B cell (primary cell): ENCODE measurements at places on chromosomes 1 and 21.

GRCh38 chr1:79667848-79668696, 661.5 kb upstream of the ADGRL4 start:
- peak; percentile 48 for DNase-seq

DNA sequence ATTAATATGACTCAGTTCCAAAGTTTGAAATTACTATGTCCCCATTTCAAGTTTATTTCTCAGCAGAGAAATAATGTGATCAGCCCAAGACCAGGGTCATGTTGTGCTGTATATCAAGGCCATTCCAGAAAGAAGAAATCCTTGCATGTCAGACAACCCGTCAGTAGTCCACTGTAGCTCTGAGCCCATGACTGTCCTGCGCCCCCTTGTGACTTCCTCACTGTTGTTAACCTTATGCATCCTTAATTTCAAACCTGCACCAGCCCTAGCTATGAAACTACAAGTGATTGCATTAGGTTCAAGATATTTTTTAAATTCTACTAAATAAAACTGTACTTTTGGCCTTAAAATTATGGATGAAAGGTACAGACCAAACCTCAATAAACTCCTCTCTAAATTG, 133.0 kb downstream of the LRRC7 start:
- DNase-seq = no peak

DNA sequence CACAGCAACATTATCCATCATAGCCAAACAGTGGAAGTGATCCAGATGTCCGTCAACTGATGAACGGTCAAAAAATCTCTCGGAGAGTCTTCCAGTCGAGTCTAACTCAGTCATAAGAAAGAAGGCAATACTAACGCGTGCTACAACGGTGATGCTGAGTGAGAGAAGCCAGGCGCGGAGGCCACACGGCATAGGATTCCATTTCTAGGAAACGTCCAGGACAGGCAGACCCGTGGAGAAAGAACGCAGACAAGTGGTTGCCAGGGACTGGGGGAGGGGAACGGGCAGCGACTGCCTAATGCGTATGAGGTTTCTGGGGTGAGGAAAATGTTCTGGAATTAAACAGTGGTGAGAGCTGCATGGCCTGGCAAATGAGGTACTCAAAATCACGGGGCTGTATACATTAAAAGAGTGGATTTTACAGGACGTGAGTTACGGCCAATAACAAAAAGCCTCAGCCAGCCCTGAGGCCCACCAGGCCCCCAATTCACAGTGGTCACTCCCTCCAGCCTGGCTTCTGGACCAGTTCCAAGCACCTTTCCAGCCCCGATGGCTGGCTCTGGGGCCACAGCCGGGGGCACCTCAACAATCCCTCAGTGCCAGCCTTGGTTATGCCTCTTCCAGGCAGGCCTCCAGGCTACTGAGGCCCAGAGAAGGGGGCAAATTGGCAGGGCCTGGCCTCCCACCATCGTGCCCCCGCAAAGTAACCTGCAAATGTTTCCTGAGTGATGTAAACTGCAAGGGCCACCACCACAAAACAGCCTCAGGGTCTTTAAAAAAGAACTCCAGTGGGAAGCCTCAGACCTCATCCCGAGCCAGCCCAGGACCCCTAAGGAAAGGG, 3.4 kb downstream of the WNT9A start:
- DNase-seq = no peak

DNA sequence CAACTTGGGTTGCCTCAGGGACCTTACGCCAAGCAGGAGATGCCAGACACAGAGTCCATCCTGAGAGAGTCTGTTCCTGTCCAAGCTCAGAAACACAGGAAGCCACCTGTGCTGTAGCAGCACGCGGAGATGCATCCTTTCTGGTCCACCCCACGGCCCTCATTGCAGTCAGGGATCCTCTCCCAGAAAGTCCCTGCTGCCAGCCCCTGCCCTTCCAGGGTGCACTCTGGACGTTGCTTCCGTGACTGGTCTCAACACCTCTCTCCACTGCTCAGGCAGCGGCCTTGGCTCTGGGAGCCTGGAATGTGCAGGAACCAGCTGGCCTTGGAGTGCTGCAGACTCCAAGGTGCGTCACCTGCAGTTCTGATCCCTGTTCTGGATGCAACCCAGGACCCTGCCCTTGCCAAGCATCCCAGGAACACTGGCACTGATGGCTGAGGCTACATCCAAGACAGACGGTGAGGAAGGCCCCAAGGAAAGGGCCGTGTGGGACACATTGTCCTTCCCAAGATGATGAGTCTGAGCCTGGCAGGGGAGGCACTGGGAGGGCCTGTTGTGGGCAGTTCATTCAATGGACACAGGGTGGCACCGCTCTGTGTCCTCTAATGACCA, 21.7 kb upstream of the COL6A1 start:
- no peak for DNase-seq

DNA sequence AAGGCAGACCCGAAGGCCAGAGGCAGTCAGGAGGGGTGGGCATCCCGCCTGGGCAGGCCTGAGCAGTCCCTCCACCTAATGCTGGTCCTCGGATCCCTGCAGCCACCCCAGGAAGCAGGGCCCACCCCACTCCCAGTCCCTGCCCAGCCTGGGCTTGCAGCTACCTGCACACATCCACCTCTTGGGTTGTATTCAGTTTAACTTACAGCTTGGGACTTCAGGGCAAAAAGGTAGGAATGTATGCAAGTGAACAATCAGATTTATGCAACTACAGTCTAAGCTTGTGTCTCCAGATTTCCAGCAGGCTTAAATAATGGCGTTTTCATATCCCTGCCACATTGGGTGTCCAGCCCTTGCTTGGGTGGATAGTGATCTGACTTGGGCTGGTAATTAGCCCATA, 17.4 kb downstream of the LDLRAP1 start:
- no peak for DNase-seq

GRCh38 chr1:152645146-152645545, 18.0 kb upstream of the LCE2D start:
- no peak for DNase-seq

DNA sequence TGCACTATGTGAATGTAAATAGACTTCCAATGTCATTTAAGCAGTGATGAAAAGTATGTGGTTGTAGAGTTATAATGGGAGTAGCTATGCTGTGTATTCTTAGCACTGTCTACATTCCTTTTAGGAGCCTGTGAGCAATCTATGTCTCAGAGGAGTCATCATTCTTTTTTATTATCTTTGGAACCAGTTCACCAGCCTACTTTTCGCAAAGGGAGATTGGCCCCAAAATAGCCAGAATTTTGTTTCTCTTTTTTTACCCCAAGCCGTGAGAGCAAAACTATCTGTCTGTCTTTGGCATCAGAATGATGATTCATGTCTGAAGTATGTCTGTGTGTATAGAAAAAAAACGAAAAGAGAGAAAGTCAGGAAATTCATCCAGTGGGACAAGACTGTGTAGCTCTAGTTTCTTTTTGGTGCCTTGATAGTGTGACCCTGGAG, 44.2 kb downstream of the OSBPL9 start:
- no peak for DNase-seq

DNA sequence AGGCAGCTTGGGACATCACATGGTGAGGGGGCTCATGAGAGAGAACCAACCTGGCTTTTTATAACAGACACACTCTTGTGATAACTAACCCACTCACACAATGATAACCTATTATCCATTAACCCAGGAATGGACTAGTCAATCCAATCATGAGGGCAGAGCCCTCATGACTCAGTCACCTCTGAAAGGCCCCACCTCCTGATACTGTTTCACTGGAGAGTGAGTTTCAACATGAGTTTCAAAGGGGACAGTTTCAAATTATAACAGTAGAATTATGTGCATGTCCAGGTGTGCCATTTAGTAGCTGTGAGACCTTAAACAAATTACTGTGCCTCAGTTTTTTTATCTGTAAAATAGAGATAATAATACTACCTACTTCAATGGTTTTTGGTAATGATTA, 47.6 kb upstream of the PPP2R5A start:
- no peak for DNase-seq

- DNase-seq = no peak
These were observed 46.4 kb downstream of the CACHD1 start for GRCh38 chr1:64516301-64516700.

- DNase-seq = no peak
These were observed 29.4 kb upstream of the MAGOH start for GRCh38 chr1:53267761-53268160.

DNA sequence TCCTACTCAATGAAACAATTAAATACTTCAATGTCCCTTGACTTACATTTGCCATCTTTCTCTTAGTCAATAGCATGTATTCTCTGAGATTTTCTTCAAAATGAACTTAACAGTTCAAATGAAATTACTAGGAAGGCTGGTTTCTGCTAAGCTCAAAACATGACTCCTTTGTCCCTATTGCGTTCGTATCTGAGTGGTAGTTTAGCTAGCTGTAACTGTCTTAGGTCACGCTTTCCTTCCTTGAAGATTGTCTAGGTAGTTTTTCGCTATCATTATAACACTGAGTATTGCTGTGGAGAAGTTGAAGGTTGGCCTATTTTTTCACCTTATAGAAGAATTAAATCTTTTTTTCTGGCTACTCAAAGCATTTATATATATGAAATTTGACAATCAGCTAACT, 1535.2 kb downstream of the PLA2G4A start:
- DNase-seq = no peak

DNA sequence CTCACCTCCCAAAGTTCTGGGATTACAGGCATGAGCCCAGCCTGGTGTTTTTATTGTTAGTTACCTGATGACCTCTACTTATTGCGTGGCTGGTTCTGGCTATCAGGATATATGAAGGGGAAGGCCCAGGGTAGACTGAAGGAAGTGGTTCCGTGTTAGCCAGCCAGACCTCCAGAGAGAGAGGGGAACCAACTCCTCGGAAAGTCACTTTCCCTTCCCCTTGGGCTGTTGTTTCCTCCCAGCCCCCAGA, 2.5 kb upstream of the RCSD1 start:
- DNase-seq = no peak

DNA sequence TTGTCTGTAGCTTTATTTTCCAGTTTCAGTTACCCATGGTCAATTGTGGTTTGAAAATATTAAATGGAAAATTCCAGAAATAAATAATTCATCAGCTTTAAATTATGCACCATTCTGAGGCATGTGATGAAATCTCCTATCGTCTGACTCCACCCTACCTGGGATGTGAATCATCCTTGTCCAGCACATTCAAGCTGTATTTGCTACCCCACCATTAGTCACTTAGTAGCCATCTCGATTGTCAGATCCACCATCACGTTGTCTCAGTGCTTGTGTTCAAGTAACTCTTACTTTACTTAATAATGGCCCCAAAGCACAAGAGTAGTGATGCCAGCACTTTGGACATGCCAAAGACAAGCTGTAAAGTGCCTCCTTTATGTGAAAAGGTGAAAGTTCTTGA, 4.0 kb downstream of the STPG1 start:
- no peak for DNase-seq

GRCh38 chr1:232574889-232575762, 54.8 kb downstream of the SIPA1L2 start:
- DNase-seq = no peak

DNA sequence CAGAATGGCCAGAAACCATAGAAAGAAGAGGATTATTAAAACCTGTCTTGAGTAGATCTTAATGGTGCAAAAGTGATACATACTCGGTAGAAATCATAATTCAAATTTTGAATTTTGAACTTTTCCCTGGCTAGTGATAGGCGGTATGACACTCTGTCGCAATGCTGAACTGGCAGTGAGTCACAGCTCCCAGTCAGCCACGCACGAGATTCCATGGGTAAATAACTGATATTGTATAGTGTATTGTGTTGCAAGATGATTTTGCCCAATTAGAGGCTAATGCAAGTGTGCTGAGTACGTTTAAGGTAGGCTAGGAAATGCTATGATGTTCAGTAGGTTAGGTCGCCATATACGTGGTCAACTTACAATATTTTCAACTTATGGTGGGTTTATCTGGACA, 207.0 kb downstream of the SIPA1L2 start:
- no peak for DNase-seq

GRCh38 chr1:205935869-205936268, 7.4 kb downstream of the SLC26A9 start:
- DNase-seq = no peak

DNA sequence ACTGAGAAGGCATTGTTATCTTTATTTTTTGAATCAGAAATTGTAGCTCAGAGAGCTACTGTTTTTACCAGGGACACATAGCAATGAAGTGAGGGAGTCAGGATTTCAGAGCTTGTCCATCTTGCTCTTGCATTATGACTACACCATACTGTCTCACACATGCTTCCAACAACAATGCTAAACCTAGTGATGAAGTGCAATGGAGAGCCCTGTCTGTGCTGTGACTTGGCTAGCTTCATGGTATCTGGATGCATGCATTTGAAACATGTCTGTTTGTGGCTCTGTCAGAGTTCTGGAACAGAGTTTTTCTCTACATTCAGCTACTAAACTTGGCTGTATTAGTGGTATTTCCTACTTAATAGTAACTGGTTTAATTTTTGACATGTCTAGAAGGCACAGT, 7.0 kb downstream of the PLPPR4 start:
- no peak for DNase-seq

DNA sequence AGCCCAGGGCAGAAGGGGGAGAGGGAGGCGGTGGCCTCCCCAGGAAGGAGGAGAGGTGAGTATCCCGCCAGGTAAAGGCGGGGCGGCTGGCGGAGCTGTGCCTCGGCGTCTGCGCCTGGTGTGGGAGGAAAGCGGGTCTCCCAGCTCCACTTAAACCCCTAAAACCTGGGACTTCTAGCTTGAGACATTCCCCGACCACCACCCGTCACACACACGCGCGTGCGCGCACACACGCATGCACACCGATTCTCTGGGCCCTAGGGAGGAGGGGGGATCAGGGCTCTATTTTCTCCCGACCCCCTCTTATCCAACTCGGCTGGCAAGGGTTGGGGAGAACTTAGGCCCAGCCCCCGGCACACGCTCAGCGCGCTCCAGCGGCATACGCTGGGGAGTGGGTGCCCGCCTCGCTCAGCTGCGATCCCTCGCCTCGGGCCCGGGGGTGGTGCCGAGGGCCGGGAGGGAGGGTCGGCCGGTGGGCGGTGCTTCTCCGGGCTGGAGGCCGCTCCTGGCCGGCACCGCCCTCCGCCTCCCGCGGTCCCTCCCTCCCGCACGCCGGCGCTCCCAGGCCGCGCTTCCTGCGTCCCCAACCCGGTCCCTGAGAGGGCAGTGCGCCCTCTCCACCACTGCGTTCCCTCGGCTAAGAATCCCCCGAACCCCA, at the start of gene TMEM51:
Gene TMEM51, plus strand, starts transcription at position 564 of the 658 bp plus-strand sequence. CDS start 61,341 bp downstream, outside the sequence.
- DNase-seq = no peak
